ENCODE measurements at places on chromosomes 5 and 9.

GRCh38 chr9:101054657-101055056 lies 26.1 kb downstream of the PLPPR1 start:
- no peak for DNase-seq

DNA sequence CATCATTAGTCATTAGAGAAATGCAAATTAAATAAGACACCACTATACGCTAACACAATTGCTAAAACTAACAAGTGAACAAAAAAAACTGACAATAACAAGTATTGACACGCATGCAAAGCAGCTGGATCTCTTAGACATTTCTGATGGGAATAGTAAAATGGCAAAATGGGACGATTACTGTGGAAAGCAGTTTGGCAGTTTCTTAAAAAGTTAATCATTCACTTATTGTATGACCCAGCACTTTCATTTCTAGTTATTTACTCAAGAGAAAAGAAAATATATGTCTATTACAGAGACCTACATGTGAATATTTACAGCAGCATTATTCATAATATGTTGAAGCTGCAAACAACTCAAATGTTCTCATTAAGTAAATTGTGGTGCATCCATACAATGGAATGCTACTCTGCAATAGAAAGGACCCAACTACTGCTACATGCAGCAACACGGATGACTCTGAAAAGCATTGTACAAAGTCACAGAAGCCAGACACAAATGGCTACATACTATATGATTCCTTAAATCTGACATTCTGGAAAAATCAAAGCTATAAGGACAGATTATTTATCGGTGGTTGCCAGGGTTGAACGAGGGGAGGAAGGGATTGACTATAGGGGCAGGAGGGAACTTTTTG lies 96.8 kb upstream of the ITGA2 start:
- no peak for DNase-seq

DNA sequence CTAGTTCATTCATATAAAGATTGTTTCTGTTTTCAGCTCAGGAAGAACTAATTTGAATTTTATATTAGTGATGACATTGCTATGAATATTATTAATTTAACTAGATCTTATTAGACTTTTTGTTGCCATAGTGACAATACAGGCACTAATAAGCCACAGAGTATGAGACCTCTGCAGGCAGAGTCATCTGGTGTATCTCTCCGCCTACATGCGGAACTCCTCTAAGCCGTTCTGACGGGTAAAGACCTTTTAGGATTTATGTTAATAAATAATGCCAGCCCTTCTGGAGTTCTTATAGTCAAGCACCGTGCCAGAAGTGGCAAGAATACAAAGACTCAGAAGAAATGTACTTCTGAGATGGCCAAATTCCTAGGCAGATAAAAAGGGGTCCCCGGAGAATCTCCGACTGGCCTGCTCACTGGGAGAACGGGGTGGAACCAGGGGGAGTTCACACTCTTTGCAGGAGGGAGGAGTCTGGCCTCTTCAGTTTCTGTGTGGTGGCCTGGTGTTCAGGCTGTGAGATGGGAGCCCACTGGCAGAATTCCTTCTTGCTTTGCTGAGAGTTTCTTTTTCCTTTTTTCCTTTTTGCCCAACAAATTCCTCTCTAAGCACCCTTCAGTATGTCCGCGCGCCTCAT lies 85.1 kb upstream of the IL12B start:
- no peak for DNase-seq

DNA sequence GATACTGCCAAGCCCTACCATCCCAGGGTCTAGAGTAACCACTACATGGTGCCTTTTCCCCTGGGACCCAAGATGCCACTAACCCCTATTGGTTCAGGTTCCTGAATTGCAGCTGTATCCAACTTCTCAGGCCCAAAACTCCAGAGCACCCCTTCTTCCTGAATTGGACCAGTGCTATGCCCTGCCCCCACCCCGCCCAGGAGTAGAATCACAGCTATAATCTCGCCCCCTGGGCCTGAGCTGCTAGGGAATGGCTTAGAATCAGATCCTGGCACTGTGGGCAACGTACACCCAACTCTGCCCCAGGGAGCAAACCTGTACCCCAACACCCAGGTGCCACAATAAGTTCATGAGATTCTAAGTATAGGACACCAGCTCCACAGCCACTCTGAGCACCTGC lies 206.3 kb downstream of the CACNA1B start:
- DNase-seq = no peak

DNA sequence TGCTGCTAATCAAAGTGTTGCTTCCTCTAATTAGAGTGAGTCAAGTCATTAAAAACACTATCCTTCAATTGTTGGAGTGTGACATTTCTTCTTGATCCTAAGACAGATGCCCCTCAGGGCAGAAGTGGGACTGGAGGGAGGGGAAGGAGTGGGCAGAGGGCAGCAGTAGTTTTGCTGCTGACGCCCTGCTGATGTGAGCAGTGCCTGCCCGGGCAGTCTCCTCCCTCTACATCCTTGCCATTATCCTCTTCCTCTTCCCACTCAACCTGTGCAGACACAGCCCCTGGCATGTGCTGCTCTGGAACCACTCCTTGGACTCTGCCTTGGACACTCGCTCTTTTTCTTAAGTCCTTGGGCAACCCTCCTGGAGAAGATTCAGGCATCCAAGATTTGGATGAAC lies 232.5 kb downstream of the HSPA4 start:
- DNase-seq = no peak

DNA sequence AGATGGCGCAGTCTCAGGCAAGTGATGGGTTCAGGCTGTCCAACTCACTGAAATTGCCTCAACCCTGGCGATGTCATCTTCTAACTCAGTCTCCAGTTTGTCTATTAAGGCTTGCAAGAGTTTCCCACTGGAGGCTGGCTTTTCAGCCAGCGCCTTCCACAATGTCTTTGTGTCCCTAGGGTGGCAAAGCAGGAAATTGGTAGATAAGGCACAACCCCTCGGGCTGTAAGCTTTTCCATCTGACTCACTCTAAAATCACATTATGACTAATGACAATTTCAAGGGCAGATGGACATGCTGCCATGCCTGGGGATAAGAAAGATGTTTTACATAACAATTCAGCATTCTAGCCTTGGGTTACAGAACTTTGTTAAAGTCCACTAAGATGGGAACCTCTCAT lies 61.9 kb downstream of the MROH2B start:
- DNase-seq = no peak

GRCh38 chr5:116355819-116356601 lies 218.6 kb downstream of the SEMA6A start:
- DNase-seq = no peak

DNA sequence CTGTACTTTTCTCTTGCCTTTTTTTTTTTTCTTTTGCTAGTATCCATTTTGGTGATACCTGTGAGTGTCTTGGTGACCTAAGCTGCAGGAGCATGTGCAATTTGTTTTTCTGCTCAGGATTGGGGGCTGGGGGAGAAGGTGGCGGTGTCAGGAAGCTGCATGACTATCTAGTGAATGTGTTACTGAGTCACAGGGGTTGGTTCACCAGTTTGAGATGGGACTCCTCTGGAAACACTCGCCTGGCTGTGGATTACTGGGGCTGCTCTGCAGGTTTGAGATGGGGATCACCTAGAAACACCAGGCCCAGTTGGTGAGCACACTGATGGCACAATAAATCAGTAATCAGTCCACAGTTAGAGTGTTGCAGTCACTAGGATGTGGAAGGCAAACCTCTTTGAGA lies 447.9 kb downstream of the SPATA31D1 start:
- no peak for DNase-seq

- no peak for DNase-seq
Measured at GRCh38 chr9:89592213-89592815, 12.5 kb upstream of the GADD45G start.

DNA sequence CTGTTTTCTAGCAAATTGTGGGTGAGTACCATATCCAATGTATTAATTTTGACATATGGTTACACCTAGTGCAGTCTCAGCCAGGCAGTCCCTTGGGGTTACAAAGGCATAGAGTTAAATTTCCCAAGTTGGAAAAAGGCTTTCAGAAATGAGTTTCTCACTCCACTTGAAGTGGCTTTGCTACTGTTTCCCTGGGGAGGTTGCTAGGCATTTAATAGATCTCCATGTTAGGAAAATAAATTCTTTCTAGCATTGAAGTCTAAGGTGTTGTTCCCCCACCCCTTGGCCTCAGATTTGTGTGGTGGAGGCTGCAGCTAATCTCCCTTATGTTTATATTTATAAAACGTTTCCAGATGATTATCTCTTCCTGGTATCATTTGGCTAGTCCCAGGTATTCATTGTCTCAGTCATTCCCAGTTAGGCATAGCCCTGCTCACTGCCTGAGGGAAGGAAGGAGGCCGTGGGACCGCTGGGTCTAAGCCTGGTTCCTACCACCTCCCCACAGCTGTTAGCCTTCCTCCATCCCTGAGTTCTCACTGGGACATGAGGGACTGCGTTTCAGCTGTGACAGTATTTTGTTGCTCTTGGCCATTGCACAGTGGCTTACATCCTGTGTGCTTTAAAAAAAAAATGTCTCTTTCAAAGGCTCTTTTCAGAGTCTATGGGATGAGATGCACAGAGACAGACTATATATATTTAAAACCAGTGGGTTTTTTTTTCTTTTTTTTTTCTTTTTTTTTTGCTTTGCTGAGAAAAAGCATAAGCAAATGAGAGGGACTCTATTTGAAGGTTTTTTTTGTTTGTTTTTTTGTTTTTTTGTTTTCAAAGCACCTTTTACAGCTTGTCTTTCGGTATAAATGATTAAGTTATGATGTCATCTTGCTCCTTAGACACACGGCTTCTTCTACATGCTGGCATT lies 121.5 kb downstream of the MAST4 start:
- DNase-seq = no peak

- no peak for DNase-seq
Measured at GRCh38 chr5:142748132-142748531, 22.0 kb upstream of the ARHGAP26 start.
